ENCODE measurements at places on chromosomes 7 and 10.
A peak's percentile ranks its signal among the peaks of the same experiment; 100 is the strongest.

- no peak for DNase-seq
Measured at GRCh38 chr7:105876964-105877601, 684 bp upstream of the ATXN7L1 start.

GRCh38 chr7:81676813-81677212 is 93.0 kb downstream of the HGF start:
- no peak for DNase-seq

DNA sequence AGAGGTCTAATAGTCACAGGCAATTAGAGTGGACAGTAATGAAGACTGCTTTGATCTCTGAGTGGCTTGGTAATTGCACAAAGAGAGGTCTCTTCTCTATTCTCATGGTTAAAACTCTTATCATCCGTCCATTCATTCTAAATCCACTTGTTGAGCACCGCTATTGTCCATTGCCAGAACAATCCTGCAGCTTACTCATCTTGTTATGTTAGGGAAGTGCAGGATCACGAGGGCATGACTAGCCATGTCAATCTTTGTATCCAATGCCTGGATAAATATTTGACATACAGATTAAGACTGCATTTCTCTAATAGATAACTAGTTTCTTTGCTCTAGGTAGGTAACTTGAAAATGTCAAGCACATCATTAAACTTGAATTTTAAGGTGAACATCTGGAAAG is 14.9 kb downstream of the SFTPD start:
- DNase-seq, result no peak

- no peak for DNase-seq
Measured at GRCh38 chr10:51602326-51602725, 97.1 kb downstream of the CSTF2T start.

GRCh38 chr7:70072220-70072619 is 473.9 kb downstream of the AUTS2 start:
- DNase-seq, result no peak

GRCh38 chr10:68249297-68249696 is 17.4 kb upstream of the ATOH7 start:
- no peak for DNase-seq

DNA sequence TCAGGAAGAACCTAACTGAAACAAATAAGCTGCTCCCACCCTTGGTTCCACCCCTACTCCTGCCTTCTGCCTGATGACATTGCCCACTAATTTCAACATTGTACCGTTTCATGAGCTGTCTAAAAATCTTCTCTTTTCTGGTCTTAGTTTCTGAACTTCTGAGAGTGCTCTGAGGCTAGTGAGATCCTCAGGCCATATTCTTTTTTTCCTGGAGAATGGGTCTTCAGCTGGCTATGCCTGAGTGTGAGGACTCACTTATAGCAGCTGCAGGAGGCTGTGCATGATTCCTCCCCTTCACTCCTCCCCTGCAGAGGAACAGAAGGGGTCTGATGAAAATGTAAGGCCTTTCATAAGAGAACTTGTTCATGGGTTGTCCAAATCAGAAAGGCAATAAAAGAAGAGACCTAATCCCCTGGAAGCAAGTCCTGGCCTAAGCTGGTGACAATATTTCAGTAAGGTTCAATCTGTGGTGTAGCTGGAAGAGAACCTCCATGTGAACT is 11.1 kb downstream of the HOXA4 start:
- DNase-seq, result no peak

GRCh38 chr10:103278862-103279298 is 1.9 kb downstream of the INA start:
- DNase-seq, result peak; percentile 43

DNA sequence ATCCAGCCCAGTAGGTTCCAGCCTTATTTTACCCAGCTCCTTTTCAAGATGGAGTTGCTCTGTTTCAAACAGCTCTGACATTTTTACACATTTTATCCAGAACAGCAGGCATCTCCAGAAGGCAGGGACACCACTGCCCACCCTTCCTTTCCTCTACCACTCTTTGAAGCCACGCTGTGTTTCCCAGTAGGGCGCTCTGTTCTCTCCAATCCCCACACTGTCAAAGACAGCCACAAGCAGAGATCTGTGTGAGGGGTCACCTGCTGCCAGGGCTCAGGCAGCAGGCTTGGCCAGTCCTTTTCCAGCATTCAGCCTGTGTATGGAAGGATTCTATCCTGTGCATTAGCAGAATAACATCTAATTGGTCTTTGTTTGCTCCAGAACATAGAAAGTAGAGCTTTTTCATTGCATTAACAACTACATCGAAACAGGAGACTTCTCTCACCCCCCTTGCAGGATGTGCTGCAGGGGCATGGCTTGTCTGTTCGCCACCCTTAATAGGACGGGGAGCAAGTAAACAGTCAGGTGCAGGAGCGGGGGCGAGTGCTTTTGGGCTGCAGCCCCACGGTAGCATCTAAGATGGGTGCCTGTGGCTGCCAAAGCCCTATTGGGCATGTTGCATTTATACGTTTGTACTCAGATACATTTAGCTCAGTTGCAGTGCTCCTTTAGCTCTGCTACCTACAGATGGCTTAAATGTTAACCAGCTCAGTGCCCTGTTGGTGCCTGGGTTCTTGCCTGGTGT is 326.1 kb downstream of the GALNT17 start:
- DNase-seq, result no peak

DNA sequence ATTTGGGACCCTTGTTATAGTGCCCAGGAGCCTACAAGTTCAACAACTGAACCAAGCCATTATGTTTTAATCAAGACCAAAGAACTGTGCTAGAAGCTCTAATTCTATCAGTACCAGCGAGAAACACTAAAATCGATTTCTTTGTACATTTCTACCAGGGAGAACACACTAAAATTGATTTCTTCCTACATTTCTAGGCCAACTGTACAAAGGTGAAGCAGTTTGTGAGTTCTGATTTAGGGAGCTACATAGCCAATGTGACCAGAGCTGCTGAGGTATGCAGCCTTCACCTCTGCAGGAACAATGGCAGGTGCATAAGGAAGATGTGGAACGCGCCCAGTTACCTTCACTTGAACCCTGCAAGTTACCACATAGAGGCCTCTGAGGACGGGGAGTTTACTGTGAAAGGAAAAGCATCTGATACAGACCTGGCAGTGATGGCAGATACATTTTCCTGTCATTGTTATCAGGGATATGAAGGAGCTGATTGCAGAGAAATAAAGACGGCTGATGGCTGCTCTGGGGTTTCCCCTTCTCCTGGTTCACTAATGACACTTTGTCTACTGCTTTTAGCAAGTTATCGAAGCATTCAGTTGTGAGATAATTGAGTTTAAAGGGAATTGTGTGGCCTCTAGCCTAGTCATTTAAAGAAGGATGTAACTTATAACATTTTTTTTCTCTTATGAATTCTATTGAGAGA is 31.7 kb downstream of the HYAL4 start:
- no peak for DNase-seq

DNA sequence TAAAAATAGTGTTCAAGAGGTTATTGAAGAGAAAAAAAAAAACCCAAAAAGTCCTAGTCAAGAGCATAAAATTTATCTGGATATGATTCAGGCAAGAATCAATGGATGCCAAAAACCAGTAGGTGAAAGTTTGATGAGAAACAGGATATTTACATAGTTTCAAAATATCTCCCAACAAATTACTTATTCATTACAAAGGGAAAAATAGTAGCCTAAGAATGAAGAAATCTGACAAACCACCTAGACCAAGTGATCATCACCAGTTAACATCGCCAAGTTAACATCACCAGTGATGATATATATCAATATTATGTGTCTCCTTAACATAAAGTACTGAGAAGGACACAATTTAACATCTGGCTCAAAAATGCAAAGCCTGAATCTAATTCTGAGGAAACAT is 85.2 kb downstream of the RNLS start:
- no peak for DNase-seq

DNA sequence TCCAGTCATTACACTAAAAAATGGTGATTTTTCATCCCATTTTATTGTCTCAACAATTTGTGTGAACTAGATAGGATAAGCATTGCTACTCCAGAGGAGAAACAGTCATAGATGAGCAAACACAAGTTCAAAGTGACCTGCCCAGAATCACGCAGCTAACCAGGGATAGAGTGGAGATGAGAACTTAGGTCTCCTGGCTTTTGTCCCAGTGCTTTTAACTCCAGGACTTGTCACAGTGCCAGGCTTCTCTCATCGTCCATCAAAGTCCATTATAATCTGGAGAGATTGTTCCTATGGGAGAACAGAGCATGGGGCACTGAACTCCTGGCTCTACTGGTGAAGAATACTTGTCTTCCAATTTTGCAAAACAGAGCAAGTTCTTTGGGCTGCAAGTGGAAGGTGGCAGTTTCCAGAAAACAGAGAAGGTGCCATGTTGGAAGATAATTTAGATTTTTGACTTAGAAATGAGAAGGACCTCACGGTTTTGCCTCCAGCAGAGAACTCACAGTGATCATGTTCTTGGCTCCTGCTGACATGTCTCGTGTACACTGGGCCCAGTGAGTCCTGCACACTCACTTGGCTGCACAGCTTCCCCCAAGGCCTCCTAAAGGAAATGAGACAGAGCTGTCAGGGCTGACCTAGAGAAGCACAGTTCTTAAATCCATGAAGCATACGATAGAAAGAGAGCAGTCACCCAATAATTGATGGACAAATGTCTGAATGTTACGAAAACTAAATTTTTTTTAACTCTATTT is 322.9 kb upstream of the NRP1 start:
- no peak for DNase-seq

DNA sequence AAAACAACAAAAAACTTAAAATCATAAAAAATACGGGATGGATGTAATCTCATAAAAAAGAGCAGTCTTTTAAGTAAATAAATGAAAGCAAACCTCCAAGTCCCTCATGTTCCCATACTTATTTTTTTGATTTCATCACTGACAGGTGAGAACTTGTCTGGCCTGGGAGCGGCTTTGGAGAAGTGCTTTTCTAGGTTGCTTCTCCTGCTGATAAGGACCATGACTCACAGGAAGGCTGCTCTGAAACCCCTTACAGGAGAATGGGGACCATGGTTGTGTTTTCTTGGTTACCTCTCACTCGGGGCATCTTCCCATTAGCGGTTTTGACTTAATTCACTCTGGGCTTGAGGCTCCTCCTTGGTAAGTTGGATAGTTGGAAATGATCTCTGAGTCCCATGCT is 237.4 kb downstream of the CAMK1D start:
- DNase-seq, result no peak

DNA sequence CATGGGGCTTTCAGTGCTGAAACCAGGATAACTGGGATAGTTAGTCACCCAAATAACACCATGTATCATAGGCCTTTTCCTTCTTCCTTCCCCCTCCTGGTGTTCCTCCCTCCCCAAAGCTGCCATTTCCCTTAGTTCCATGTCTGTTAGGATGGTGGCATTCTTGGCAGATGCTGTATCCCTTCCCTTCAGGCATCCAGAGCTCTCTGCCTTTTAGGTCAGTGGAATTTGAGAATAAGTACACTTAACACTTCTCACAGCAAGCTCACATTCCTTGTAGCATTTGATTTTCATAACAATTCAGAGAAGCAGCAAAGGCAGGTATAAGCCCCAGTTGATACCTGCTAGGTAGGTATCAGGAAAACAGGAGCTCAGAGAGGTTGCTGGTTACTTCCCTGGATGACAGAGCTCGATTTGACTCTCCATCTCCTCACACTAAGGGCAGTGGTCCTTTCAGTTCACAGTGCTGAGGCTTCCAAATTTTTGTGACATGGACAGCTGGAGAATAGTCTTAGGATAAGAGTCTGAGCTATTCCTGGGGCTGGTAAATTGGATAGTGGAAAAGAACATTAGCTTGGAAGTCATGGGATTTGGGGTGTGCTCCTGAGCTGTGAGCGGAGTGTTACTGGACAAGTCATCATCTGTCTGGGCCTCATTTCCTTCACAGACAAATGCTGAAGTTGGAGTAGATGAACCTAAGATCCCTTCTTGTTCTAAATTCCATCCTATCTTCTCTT is 108.7 kb upstream of the RHOBTB1 start:
- no peak for DNase-seq

GRCh38 chr7:66731986-66732385 is 8.5 kb upstream of the RABGEF1 start:
- DNase-seq, result no peak

- no peak for DNase-seq
Measured at GRCh38 chr10:80421707-80422536, 13.6 kb downstream of the PRXL2A start.

- DNase-seq, result no peak
Measured at GRCh38 chr10:61761825-61762217, 99.1 kb downstream of the CABCOCO1 start.

GRCh38 chr7:111357691-111358090 is 204.6 kb downstream of the IMMP2L start:
- DNase-seq, result no peak

- DNase-seq, result no peak
Measured at GRCh38 chr10:93220296-93221170, 146.8 kb downstream of the CYP26A1 start.

GRCh38 chr7:47938574-47939165 is 9.6 kb downstream of the PKD1L1 start:
- no peak for DNase-seq

GRCh38 chr7:131949659-131950058 is 393.2 kb upstream of the PODXL start:
- DNase-seq, result no peak

GRCh38 chr7:159143780-159144757 is 598 bp downstream of the VIPR2 start:
- no peak for DNase-seq

GRCh38 chr7:142522735-142523134 is 226.5 kb upstream of the PRSS1 start:
- no peak for DNase-seq

- DNase-seq, result no peak
Measured at GRCh38 chr10:126114884-126115555, 218.7 kb downstream of the FANK1 start.

GRCh38 chr10:58631715-58632114 is 119.0 kb downstream of the BICC1 start:
- no peak for DNase-seq

DNA sequence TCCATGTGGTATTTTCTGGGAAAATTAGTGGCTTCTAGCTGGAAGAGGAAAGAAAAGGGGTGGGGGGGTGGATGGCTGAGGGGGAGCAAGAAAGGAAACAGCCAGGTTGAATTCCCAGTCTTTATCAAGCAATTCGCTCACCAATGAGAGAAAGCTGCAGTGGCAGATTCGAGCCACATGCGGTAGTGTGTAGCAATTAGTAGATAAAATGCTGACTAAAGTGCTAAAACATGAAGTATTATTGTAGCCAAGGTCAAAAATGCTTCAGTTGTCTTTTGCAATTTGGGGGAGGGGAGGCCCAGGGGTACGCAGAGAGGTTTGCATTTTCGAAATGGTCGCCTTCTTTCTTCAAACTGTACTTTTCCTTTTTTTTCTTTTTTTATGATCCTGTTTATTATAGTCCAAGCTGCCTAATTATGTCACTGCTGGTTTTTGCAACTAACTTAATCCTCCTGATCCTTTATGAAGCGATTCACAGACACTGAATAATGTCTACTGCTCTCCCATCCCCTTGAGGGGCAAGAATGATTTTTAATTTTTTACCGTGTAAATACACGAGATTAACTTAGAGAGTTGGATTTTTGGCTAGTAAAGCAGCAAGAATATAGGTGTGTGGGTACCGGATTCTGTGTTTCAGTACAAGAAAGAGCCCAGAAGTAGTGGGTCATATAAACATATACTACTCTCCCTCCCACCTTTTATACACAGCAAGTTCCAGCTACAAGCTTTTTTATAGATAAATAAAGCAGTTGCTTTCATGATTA is 3.6 kb upstream of the ARID5B start:
- no peak for DNase-seq
